ENCODE measurements at places on chromosomes 5 and 9.

DNA sequence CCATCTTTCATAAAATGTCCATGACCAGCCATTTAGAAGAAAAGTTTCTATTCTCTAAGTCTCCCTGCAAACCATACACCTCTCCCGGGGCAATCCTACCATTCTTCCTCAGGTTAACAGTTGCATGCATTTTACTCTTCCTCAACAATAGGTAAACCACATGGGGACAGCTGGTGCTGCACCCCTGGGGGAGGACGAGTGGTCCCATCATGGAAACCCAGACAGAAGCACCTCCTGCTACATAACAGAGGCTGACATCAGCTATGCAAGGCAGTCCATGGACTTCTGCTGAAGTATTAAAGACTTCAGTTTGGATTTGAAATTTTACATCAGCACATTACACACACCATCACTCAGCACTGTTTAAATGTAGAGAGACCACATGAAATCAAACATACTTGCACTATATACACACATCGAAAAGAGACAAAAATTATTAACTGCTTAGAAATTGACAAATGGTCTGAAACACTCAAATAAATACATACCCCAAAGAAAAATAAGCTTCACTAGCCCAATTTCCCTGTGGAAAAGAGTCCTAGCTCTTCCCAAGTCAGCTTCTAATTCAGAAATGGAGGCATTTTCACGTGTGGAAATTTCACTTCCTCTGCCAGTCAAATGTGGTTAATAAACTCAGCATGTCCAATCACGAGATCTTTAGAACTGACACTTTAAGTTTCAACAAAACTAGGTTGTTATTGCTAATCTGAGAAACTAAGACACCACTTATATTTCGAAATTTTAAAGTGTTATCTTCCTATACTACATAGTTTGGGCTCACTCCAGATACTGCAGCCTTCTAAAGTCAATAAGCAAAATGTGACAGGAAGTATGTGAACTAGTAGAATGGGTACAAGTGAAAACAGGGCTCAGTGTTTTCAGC, 173.4 kb downstream of the ROR2 start:
- DNase-seq, result peak; percentile 55

DNA sequence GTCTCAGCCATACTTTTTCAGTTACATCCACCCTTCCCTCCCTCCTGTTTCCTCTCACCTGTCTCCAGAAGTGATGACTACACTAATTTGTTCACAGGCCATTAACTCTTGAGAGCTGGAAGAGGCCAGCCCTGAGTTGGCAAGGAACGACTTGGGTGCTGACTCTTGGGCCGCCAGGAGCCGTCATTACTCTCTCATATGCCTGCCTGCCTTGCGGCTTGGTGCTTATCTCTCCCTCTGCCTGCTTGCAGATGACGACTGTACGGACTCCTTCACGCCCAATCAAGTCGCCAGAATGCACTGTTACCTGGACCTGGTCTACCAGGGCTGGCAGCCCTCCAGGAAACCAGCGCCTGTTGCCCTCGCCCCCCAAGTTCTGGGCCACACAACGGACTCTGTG, 66.1 kb downstream of the PAPPA start:
- no peak for DNase-seq

- DNase-seq, result no peak
These were observed 156.7 kb downstream of the FSTL4 start for GRCh38 chr5:133455676-133456075.

DNA sequence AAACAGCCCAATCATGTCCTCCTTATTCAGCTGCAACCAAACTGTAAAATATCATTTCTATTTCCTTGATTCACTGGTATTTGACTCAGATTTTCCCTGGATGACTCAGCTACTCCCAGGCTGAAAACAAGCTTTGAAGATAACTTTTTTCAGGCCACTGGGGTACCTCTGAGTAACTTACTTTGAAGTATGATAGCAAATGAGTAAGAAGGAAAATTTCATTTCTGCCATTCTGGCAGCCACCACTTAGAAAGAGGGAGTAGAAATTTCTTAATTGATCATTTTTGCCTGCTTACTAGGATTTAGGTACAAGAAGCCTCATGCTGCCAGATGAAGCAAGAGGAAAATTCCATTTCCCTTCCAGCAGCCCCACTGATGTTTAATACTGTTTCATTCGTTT, 247.4 kb downstream of the PRELID2 start:
- peak; percentile 90 for DNase-seq

GRCh38 chr5:148963664-148964063, 99.2 kb downstream of the SH3TC2 start:
- no peak for DNase-seq

DNA sequence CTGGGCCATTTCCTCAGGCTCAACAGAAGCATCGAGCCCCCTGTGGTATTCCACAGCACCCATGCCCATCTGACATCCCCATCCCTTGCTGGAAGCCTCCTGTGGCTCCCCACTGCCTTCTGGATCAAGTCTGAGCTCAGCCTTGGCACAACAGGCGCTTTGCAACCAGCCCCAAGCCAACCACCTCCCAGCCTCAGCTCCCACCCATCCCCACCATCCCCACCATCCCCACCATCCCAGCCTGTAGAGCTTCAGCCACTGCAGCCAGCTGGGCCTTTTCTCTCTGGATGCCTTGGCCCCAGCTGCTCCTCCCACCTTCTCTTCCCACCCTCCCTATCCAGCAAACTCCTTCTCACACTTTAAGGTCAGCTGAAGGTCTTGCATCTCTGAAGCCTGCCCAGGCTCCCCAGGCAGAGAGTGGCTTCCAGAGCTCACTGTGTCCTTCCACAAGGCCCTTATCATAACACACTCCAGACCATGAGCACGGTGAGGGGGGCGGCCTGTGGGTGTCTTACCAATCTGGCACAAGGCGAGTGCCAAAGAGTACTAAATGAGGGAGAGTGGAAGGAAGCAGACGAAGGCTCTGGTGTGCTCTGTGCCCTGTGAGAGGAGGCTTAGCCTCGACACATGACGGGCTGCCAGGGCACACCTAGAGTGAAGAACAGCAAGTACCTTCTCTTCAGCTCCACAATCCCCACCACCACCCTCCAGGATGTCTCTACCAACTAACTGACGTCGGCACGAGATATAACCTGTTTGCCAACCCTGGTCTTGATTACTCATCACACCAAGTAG, 6.5 kb downstream of the HIGD2A start:
- no peak for DNase-seq

DNA sequence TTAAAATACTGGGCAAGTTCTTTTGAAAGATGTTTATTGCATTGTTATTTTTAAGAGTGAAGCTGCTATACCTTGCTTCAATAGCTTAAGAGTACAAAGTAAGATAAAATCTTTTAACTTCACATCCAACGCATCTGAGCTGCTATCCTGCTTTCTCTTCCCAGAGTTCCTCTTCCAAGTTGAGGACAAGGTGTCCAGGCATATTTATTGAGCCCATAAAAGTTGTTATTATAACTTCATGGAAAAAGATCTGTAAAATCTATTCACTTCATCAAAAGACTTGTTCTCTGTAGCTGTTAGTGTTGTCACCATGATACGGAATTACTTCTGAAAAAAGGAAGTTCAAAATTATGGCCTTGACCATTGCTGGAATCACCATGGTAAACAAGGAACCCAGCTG, 306.2 kb upstream of the ELAVL2 start:
- DNase-seq, result no peak
